ENCODE measurements at places on chromosomes 6 and 20. TPM values are rescaled to one million over a fixed set of nuclear protein-coding genes. Genes with fewer than 3 reads are reported as not detected.

RAD21L1 gene
- not detected for total RNA-seq

C6orf47 gene
- 18.3 TPM for total RNA-seq

FNDC11 gene
- not detected for total RNA-seq

SLC32A1 gene
- total RNA-seq: not detected

GRCh38 chr6:26629359-26629758 is 30.2 kb downstream of the ZNF322 start:
- no peaks in the 10 kb centered on the region for H3K27me3 ChIP-seq
- peaks cover 2% of the 10 kb centered on the region for H3K36me3 ChIP-seq
- DNase-seq: no peak
- H3K27ac ChIP-seq: no peak overlapping the region
- H3K4me3 ChIP-seq: no peak overlapping the region

- no peak overlapping the region for H3K4me3 ChIP-seq
- DNase-seq: no peak
- H3K4me1 ChIP-seq: no peaks in the 10 kb centered on the region
- H3K36me3 ChIP-seq: no peaks in the 10 kb centered on the region
These were observed 1.6 kb downstream of the BEND6 start for GRCh38 chr6:56956491-56956890.

- no peak overlapping the region for H3K4me3 ChIP-seq
- no peaks in the 10 kb centered on the region for H3K4me1 ChIP-seq
- no peaks in the 10 kb centered on the region for H3K36me3 ChIP-seq
- H3K27ac ChIP-seq: no peak overlapping the region
- H3K27me3 ChIP-seq: no peaks in the 10 kb centered on the region
These were observed 158.8 kb downstream of the DTNBP1 start for GRCh38 chr6:15504040-15504495.

DNA sequence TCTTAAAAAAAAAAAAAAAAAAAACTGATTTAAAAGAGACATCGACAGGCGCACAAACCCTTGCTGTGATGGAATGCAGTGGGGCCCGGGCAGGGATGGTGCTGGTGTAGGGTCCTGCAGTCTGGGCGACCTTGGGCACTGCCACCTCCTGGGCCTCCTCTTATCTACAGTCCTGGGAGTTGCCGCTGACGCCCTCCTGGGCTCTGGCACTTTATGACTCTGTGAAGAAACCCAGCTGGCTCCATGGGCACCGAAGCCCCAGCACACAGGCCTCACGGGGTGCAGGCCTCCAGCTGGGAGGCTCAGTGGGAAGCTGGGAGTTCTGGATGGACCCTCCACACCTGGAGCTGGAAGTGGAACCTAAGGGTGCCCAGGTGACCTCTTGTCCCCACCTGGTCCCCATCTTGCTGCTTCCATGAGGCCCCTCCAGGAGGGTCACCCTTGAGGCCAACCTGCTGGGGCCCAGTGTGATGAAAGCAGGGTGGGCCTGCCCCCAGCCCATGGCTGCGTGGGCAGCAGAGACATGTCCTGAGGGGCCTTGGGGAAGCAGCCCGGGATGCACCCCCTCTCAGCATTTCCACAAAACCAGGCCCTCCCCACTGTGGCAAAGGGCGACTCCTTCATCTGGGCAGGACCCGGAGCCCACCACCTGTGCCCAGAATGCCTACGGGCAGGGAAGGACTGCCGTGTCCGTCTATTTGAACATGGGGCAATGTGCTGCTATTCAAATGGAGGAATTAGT is 104.9 kb downstream of the ASXL1 start:
- DNase-seq: no peak
- H3K4me1 ChIP-seq: no peaks in the 10 kb centered on the region
- no peak overlapping the region for H3K4me3 ChIP-seq
- no peak overlapping the region for H3K27ac ChIP-seq

GRCh38 chr20:24966317-24967012 is 17.4 kb downstream of the CST7 start:
- no peaks in the 10 kb centered on the region for H3K4me1 ChIP-seq
- H3K27ac ChIP-seq: no peak overlapping the region
- no peak overlapping the region for H3K4me3 ChIP-seq
- H3K36me3 ChIP-seq: no peaks in the 10 kb centered on the region
- no peaks in the 10 kb centered on the region for H3K27me3 ChIP-seq
- DNase-seq: no peak

DNA sequence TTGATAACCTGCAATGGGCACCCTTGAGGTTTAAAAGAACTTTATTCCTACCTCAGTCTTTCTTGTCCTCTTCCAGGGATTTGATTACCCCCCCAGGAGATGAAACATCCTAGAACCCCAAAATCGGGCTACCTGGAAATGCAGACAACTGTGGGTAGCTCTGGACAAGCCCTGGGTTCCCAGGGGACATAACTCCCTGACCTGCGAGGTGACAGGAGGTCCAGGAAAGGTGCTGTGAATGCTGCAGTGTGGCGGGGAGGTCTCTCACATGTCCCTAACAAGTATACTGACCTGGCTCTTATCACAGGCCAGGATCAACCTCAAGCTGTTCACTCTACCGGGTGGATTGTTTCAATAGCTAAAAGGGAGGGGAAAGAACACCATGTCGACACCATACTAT is 11.6 kb downstream of the JAG1 start:
- peak overlapping the region; percentile 46 for H3K27ac ChIP-seq
- peaks cover 6% of the 10 kb centered on the region for H3K4me1 ChIP-seq
- no peak overlapping the region for H3K4me3 ChIP-seq
- DNase-seq: no peak

DNA sequence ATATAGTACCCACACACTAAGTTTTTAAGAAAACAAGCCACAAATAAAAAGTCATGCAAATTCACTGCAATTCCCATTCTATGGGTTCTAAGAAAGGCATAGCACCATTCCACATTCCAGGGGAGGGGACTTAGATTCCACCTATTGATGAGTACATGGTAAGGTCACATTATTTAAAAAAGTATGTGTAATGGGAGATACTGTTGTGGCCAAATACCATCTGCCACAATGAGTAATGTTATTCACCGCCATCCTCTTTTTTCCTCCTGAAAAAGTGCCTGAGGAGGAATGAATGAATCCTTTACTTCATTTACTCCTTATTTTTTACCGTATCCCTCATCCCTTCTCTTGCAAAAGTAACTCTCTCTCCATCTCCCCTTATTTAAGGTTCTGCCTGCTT is 27.0 kb upstream of the ADGRF1 start:
- DNase-seq: no peak
- no peaks in the 10 kb centered on the region for H3K36me3 ChIP-seq
- H3K4me1 ChIP-seq: no peaks in the 10 kb centered on the region
- H3K4me3 ChIP-seq: no peak overlapping the region

- no peak overlapping the region for H3K27ac ChIP-seq
- H3K4me3 ChIP-seq: no peak overlapping the region
- no peaks in the 10 kb centered on the region for H3K36me3 ChIP-seq
- no peak for DNase-seq
- no peaks in the 10 kb centered on the region for H3K4me1 ChIP-seq
These were observed 88.4 kb upstream of the CCDC167 start for GRCh38 chr6:37587866-37588734.

DNA sequence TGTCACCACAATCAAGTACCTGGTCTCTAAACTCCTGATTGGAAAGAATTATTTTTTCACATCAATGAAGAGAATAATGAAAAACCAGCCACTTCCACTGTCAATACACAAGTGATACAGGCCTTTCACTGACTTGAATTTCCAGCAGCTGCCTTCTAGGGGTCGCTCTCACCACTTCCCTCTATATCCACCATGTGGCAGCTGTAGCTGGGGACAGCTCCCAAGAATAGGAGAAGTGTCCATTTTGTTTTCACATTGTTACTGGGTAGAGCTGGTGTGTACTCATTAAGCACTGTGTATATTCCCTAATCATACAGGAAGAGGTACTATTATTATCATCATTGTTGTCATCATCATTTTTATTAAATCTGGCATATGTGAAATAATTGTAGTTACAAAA is 438.4 kb upstream of the SPTLC3 start:
- no peak overlapping the region for H3K27ac ChIP-seq
- H3K27me3 ChIP-seq: no peaks in the 10 kb centered on the region
- H3K36me3 ChIP-seq: no peaks in the 10 kb centered on the region
- DNase-seq: no peak
- no peaks in the 10 kb centered on the region for H3K4me1 ChIP-seq

Data from aorta (tissue), 5 donors.